Osteoblast (primary cell): ENCODE measurements at places on chromosomes 5 and 9.

DNA sequence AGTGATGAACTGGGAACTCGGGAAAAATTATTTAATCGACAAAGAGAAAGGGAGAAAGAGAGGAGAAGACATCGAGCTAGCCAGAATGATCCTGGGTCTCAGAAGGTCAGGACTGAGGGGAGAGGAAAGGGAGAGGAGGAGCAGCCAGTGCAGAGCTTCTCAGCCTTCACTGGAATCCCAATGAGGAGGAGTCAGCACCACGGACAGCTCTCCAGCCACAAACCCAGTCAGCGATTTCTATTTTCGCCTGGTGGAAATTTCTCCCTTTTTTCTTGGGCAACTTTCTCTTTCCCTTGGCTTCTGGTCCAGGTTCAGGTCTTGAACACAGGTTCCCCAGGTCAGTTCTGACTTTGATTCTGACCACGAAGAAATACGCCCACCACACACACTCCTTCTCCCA is 1.6 kb upstream of the BRINP1 start:
- peak; percentile 87 for DNase-seq

DNA sequence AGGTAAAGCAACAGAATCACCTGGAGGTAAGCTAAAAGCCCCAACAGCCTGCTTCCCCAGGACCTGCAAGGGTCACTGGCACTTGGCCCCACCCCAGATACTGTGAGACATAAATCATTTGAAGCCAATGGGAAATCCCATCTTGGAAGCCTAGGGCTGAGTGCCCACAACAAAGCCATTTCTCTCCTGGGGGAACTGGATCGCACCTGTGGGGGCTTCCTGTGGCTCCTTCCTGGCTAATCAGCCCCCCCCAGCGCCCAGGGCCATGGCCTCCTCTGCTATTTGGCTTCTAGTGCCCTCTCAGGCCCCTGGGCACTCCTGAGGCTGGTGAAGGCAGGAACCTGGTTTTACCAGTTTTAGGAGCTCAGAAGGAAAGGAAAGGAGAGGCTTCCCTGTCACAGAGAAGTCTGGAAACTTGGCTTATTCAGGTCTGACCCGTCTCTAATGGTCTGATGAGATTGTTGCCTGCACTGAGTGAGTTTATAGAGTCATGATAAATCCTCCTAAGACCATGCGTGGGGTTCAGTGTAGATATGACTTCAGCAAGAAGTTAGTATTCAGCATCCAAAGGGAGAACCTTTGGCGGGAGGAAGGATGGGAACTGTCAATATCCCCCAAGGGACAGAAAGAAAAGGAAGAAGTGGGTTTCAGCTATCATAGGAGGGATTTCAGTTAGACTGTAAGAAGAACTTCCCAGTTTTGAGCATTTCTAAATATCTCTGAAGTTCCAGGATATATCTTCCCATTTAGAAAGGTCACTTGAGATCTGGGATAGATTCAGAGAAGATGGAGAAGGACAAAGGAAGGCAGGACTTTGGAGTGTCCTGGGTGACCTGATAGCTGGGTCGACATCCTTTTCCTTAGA is 1.2 kb downstream of the KCNMB1 start:
- DNase-seq, result no peak

DNA sequence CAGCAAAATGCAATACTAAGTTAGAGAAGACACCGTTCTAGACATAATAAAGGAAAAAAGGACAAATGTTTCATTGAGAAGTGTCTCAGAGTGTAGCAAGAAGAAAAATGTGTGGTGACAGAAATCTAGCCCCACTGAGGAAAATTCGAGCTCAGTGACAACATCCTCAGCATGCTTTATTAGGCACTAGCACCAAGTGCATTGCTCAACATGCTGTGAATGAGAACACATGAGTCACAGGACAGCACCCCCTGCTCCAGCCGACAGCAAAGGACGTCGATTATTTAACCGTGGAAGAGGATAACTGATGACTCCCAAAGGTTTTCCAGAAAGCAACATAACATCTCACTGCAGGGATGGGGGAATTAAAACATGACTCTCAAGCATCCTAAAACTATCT is 182.7 kb downstream of the GNAQ start:
- DNase-seq, result peak; percentile 73

DNA sequence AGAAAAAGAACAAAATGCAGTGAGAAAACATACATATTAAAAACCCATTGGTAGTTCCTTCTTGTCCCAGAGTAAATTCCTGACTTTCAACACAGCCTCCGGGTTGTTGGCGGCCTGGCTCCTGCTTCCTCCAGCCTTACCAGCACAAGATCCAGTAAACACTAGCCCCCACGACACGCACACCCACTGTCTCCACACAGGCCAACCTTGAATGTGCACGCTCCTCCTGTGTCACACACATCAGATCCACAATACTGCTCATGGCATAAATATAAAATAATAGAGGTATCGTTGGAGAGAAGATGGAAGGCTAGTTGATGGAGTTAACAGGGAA is 2.5 kb upstream of the SLC31A2 start:
- no peak for DNase-seq

- no peak for DNase-seq
Measured at GRCh38 chr5:131262953-131263541, 806 bp upstream of the CDC42SE2 start.
